ENCODE measurements at places on chromosomes 6 and 20.

- DNase-seq: no peak
Observed at GRCh38 chr6:110329348-110329713, 28.8 kb downstream of the METTL24 start.

GRCh38 chr20:19463597-19463996, 251.2 kb downstream of the SLC24A3 start:
- DNase-seq: no peak

GRCh38 chr6:41713650-41714291, 21.6 kb downstream of the TFEB start:
- no peak for DNase-seq

- no peak for DNase-seq
Observed at GRCh38 chr6:132204591-132204990, 196.7 kb downstream of the MOXD1 start.

DNA sequence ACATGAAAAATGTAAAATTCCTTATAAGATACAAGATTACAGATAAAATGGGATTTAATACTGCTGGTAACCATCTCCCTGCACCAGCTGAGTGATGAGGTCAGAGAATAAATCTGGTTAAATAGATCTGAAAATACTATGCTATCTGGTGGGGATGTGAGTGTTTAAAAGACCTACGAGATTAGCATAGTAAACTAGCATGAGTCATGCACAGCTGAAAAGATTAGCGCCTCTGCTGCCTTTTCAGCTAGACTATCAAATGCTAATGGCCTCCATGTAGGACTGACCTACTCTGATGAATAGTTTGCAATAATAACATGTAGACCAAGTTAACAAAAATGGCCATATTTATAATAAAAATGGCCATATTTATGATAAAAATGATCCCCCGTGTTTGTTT, 553.3 kb downstream of the C6orf118 start:
- DNase-seq: no peak

DNA sequence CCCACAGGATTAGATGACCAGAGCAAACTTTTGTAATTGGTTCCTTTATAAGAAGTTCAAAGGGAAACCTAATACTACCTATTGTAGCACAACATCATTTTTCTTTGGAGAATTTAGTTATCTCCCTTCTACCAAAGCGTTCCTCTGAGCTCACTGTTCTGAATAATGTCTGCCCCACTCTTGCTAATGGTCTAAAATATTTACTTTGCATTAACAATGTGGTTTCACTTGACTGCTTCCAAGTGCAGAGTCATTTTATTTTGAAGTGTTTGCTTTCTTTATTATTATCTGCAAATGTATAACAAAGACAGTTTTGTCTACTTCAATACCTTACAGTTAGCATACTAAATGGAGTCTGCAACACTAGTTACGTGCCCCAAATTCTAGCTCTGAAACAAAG, 15.0 kb downstream of the TRAPPC3L start:
- DNase-seq: no peak

DNA sequence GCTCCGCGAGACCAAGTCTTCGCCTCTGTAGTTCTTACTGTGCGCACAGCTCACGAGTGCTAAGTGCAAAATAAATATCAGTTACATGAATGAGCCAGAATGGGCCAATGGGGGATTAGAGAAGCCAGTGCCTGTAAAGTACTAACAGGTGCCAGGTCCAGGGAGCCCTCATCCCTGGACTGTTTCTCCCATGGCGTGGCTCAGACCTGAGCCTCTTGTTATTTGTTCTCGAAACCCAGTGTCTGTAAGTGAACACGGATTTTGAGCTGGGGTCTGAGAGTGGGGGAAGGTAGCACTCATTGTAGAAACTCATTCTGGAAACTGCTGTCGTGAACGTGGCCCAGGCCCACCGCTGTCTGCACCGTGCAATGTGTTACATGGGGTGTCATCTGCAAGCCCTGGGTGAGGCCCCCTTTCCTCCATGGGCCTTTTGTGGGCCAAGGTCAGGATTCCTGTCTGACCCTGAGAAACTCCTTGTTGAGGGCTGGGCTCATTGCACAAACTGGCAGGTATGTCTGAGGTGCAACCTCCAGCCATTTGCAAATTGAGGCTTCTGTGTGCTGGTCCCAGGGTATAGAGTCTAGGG, 154.7 kb downstream of the SYCP2 start:
- DNase-seq: no peak

GRCh38 chr20:47310729-47311128, 45.8 kb downstream of the ZMYND8 start:
- no peak for DNase-seq

DNA sequence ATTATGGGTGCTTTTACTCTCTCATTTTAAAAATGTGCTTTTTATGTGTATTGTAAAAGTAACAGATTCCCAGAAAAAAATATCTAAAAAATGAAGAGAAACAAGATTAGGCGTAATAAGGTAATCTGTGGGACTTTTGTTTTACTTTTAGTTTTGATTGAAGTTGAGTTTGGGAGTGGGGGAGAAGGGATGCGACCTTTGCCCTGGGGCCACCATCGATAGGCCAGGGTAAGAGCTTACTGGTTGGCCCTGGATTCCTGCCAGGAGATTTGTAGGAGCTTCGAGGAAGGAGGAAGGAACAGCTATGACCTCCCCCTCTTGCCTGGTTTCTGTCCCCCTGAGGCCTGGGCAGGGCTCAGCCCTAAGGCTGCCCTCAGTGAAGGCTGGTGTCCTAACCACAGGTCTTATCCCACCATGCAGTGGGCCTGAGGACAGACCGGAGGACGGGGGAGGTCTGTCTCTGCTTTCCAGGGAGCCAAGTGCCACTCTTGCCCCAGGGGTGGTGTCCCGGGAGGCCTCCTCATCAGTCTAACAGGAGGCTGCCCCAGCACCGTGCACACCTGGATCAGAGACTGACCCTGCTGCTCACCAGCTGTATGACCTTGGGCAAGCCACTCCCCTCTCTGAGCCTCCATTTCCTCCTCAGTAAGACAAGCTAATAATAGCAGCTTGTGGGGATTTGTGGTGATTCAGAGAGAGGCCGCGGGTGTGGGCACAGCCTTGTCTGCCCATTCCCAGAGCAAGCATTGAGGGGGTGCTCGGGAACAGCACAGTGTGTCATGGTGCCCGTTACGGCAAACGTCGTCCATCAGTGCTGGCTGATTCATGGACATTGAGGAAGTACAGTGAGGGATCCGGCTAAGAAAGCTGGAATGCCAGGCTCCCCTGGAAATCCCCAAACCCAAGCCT, 21.2 kb downstream of the TGM2 start:
- no peak for DNase-seq

GRCh38 chr20:15675813-15676484, 897.3 kb downstream of the KIF16B start:
- DNase-seq: no peak

- no peak for DNase-seq
Observed at GRCh38 chr6:106084989-106085691, 996 bp upstream of the PRDM1 start.

DNA sequence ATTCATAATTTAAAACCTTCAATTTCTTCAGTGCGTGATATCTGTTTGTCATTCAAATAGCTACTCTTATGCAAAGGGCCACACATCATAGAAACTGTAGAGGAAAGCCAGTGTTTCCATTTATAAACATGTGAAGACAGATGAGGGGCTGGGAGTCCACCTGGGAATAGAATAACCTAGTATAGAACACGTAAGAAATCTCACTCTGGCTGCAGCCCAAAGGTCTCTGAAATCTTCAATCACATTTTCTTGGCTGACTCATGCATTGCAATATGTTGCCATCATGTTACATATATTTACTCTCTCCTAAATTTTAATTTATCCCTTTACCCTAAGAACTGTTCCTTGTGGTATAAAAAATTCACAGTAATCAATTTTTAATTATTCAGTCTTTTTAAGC, 123.2 kb downstream of the ELOVL4 start:
- DNase-seq: no peak

- no peak for DNase-seq
Observed at GRCh38 chr6:166567813-166568212, 18.7 kb downstream of the RAMACL start.

DNA sequence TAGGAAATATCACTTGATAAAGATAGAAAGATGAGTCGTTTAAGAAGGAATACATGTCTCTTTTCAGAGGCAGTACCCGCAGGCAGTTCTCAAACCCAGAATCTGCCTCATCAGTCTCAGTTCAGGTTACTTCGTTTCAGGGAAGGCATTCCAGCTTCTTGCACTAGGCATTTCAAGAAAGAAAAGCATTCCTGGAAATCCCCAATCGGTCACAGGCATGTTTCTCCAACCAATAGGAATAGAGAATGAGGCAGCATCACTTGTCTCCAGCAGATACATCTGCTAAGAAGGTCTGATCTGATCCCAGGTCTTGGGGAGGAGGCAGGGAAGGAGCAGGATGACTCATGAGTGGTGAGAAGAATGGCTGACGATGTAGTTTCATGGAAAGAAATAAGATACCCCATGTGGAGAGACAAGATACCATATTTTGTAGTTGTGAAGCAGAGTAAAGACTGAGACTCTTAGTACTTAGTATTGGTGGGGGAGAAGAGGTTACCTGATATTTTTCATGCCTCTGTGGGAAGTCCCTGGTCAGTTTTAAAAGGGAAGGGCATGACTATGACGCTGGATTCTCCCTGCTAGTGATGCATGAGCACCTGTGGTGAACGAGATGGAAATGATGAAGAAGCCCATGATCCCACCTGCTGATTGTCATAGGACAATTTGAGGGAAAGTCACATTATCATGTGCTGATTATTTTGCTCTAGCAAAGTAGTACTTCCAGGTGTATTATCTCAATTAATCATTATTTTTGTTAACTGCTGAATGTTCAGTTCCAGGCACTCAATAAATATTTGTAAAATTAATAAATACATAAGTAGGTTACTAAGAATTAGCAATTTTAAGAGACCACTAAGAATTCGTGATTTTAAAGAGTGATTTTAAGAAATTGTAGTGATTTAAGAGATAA, 20.3 kb upstream of the HLA-DRB1 start:
- peak; percentile 68 for DNase-seq

DNA sequence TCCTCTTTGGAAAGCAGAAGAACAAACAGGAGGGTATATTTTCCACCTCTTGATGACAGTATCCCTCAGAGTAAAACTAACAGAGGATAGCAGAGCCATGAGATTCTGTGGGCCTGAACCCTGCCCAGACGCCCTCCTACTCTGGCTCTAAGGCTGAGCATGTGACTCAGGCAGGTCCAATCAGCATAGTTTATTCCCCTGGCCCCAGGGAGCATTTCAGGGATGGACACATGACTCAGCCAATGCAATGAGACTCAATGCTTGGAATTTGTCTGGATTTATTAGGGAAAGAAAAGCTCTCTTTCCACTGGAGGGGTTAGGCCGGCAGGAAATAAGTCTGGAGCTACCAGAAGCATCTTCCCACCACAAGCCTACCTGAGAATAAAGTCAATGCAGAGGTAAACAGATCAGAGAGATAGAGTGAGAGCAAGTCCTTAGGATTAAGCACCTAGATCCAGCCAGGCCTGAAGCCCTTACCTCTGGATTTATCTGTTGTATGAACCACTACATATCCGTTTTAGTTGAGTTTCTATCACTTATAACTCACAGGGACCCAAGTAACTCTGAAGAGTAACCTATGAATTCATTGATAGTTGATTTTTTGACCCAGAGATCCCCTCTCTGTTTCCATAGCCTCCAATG, 68.2 kb upstream of the EYA2 start:
- DNase-seq: no peak

DNA sequence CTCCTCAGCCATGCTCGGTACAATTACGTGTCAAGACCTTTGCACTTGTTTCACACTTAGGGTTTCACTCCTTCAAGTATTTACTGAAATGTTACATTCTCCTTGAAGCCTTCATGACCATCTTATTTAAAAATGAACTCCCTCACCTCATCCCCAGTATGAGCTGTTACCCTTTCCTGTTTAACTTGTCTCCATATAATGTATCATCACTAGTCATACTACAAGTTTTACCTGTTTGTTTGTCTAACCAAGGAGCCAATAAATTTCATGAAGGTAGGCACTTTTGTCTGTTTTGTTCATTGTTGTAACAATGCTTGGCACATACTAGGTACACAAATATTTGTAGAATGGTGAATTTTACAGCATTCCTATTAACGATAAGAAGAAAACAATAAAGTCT, 46.1 kb upstream of the MTRF1L start:
- DNase-seq: no peak

GRCh38 chr6:79005497-79005896, 72.6 kb downstream of the PHIP start:
- no peak for DNase-seq
